ENCODE measurements at places on chromosomes 12 and 14. TPM values are rescaled to one million over a fixed set of nuclear protein-coding genes. Genes with fewer than 3 reads are reported as not detected.

PLEKHG7 gene
- not detected for total RNA-seq

SMIM41 gene
- total RNA-seq: not detected

SLC38A4 gene
- 0.27 TPM for total RNA-seq

RFLNA gene
- 26.7 TPM for total RNA-seq

CLEC6A gene
- not detected for total RNA-seq

GRIN2B gene
- not detected for total RNA-seq

CEBPE gene
- total RNA-seq: not detected

KCNK13 gene
- not detected for total RNA-seq

GPR137C gene
- total RNA-seq: not detected

NXPH4 gene
- 24.9 TPM for total RNA-seq

FOXG1 gene
- total RNA-seq: not detected

CMKLR1 gene
- total RNA-seq: not detected

AQP5 gene
- total RNA-seq: not detected

TPPP2 gene
- total RNA-seq: not detected

RNASE3 gene
- not detected for total RNA-seq

NANOG gene
- not detected for total RNA-seq

DYRK2 gene
- total RNA-seq: 17.6 TPM

RGS6 gene
- not detected for total RNA-seq

PTPRQ gene
- not detected for total RNA-seq

C14orf39 gene
- total RNA-seq: not detected

KNTC1 gene
- total RNA-seq: 16.1 TPM

NCAPD2 gene
- 103 TPM for total RNA-seq

BCL11B gene
- 7.8 TPM for total RNA-seq

C12orf54 gene
- 2.5 TPM for total RNA-seq

MYH6 gene
- not detected for total RNA-seq

PLD4 gene
- not detected for total RNA-seq

RAP1B gene
- 226 TPM for total RNA-seq

LRFN5 gene
- total RNA-seq: not detected

TBC1D30 gene
- 0.39 TPM for total RNA-seq

TRHDE gene
- 0.47 TPM for total RNA-seq

CDKL1 gene
- 4.0 TPM for total RNA-seq

ZFHX2 gene
- not detected for total RNA-seq

OTX2 gene
- total RNA-seq: not detected

ADCY4 gene
- total RNA-seq: 0.23 TPM

BIN2 gene
- total RNA-seq: not detected

RTL1 gene
- total RNA-seq: not detected

GLIPR1 gene
- 3.4 TPM for total RNA-seq

AMN1 gene
- total RNA-seq: 6.8 TPM

TAS2R9 gene
- total RNA-seq: not detected
